ENCODE measurements at places on chromosomes 1 and 21. TPM values are rescaled to one million over a fixed set of nuclear protein-coding genes. Genes with fewer than 3 reads are reported as not detected.

OR10Z1 gene
- total RNA-seq: not detected

TENT5C gene
- total RNA-seq: 3.6 TPM

ADIPOR1 gene
- total RNA-seq: 120 TPM

KDF1 gene
- not detected for total RNA-seq

GPR157 gene
- 3.6 TPM for total RNA-seq

OR2G6 gene
- not detected for total RNA-seq

CRYBG2 gene
- not detected for total RNA-seq

CCDC190 gene
- not detected for total RNA-seq

ACTL8 gene
- total RNA-seq: under 0.01 TPM

HJV gene
- not detected for total RNA-seq

SLC35F3 gene
- total RNA-seq: 0.30 TPM

FAM163A gene
- 0.05 TPM for total RNA-seq

H6PD gene
- 46.6 TPM for total RNA-seq

SYDE2 gene
- total RNA-seq: 13.2 TPM

DOP1B gene
- total RNA-seq: 17.9 TPM

CYYR1 gene
- total RNA-seq: 0.30 TPM

S100A14 gene
- total RNA-seq: not detected

DNAJC6 gene
- total RNA-seq: 2.0 TPM

ADGRL2 gene
- 47.6 TPM for total RNA-seq

ZNF697 gene
- 21.0 TPM for total RNA-seq

SLC25A34 gene
- total RNA-seq: 0.69 TPM

DNASE2B gene
- total RNA-seq: not detected

CD52 gene
- not detected for total RNA-seq

ACADM gene
- 43.2 TPM for total RNA-seq

BGLAP gene
- total RNA-seq: 0.59 TPM
